NCI-H510A treated with DMSO at 0.1 percent for 48 hours (cell line): ENCODE measurements at places on chromosomes 7 and 10.

GRCh38 chr10:106897719-106898118, 266.8 kb downstream of the SORCS1 start:
- no peak for DNase-seq

DNA sequence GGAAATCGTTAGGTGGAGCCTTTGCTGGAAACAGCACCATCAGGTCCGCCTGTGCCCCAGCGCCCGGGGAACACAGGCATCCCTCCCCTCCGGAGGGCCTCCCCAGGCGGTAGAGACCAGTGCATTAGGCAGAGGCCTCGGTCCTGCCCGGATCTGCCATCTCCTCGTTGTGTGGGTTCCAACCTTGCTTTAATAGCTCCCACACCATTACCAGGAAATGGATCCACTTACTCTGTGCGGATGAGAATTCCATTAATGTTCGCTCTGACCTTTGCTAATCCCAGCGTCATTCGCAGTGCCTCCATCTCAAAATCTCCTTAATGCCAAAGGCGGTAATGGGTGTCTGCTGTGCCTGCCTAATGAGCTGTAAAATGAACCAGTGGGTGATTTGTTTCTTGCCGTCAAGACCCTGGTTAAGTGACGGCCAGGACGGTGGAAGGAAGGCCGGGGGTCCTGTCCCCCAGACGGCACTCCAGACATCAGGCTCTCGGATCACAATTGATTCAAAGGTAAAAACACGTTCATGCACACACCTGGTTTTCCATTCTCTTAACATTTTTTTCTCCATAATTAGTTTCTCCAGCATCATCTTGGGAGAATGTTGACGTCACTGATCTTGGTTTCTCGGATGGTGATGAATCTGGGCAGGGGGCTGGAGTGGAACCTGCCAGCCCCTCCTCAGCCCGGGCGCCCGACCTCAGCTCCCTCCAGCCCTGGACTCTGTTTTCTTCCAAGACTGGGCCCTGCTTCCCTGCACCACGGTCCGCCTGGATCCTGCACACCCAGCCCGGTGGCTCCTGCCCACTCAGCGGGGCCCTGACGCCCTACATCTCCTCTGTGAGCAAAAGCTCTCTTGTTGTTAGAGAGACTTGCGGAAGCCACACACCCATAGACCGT, 22.8 kb upstream of the FAM20C start:
- no peak for DNase-seq

DNA sequence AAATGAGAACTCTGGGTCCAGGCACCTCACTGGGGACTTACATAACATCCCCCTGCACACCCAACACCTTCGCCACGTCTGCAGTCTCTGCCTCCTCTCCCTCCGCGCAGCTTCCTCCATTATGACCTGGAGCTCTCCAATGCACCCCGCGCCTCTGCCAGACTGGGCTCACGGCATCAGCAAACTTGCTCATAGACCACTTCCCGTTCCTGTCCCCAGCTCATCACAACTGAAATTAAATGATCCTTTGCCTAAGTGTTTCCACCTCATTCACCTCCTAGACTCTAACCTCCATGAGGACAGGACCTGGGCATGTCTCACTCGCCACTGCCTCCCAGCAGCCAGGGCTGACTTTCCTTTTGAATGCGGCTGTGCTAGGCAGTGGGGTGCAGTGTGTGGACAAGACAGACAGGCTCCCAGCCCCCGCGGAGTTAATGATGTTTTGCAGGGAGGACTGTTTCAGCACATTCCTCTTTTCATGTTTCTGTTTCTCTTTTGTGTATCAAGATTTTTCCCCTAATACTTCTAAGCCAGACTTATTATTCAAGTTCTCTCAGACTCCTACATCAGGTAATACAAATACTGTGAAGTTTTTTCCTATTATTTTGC, 18.8 kb downstream of the CHST15 start:
- no peak for DNase-seq

DNA sequence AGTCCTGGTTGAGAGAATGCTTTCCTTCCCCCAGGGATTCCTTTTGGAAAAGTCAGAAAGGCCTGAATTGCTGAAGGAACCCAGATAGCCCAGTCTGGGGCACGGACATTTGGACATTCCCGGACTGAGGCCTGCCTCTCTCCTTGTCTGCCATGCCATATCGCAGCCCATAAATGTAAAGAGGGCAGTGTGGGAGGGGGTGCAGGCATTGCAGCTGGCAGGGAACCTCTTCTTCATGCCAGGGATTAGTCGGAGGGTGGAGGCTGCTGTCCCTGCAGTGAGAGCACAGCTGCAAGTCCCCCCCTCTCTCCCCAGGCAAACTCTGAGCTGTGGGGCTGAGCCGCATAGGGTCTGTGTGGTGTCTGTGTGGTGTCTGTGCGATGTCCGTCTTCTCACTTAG, 486.0 kb upstream of the MKI67 start:
- DNase-seq: no peak

DNA sequence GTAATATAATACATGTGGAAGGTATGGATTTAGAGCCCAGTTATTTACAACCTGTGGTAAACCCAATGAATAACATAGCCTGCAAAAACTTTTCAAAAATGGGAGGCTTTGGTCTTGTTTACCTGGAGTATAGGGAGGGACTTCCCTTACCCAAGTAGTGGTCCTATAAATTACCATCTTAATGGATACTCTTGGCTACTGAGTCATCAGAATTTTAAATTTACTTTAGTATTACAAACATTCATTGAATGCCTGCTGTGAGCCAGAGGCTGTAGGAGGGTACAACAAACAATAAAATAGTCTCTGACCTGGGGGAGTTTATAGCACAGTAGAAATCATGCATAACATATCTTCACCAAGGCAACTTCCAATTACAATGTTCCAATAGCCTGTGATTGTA, 365.1 kb downstream of the BBS9 start:
- DNase-seq: no peak

- no peak for DNase-seq
Observed at GRCh38 chr10:67225226-67225625, 299.4 kb downstream of the LRRTM3 start.

DNA sequence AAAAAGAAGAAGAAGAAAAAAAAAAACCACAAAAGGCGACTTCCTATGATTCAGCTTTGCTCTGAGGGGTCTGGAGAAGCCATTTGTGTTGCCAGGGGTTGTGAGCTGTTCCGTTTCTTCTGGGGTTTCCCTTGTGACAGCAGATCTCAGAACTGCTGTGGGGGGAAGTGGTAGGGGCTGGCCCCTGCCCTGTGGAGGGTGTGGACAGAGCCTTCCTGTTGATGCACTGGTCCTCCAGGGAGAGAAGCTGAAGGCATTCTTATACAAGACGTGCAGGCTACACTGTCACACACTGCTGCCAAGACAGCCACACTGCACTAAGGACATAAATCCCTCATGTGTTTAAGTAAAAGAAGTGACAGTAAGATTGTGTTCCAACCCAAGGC, 17.3 kb upstream of the CSGALNACT2 start:
- no peak for DNase-seq
